ENCODE measurements at places on chromosomes 5 and 9.

DNA sequence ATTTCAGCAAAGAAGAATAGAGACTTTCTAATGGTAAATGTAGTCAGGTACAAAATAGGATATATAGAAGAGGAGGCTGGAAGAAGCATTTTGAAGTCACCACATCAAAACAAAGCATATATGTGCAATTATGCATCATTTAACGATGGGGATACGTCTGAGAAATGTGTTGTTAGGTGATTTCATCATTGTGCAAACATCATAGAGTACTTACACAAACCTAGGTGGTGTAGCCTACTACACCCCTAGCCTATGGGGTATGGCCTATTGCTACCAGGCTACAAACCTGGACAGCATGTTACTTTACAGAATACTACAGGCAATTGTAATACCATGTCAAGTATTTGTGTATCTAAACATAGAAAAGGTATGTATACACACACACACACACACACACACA lies 28.4 kb downstream of the ELP1 start:
- no peak for DNase-seq

DNA sequence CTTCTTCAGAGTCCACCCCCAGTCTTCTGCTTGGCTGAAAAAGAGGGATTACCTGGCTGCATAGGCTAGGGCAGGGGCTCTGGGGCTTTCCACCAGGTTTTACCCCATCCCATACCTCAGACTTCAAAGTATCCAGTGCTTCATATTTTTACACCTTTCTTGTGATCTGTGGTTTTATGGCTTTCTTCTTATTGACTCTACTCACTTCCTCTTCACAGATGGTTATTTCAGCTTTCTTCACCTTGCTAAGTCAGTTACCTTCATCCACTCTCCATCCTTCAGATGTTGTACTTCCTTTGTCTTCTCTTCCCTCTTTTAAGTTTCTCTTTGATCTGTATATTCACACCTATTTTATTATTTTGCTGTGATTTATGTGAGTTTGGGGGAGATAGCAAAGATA lies 104.3 kb downstream of the GRIA1 start:
- DNase-seq, result no peak

DNA sequence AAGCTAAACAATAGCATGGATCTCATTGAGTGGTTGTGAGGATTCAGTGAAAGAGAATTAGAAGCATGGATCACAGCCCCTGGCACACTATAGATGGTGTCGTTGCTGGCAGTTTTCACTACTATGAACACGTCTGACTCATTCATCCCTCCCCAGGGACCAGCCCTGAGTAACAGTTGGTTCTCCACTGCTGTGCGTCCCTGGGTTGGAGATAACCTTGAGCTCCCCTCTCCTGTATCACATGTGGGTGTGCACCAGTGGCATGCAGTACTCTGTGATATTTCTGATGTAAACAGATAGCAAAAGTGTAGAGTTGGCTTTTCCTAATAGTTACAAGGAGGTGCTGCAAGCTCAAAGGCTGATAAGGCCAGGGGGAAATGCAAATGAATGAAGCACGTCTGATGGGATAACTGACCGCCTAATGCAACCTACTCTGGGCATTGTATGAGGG lies 8.8 kb upstream of the LCP2 start:
- DNase-seq, result no peak

DNA sequence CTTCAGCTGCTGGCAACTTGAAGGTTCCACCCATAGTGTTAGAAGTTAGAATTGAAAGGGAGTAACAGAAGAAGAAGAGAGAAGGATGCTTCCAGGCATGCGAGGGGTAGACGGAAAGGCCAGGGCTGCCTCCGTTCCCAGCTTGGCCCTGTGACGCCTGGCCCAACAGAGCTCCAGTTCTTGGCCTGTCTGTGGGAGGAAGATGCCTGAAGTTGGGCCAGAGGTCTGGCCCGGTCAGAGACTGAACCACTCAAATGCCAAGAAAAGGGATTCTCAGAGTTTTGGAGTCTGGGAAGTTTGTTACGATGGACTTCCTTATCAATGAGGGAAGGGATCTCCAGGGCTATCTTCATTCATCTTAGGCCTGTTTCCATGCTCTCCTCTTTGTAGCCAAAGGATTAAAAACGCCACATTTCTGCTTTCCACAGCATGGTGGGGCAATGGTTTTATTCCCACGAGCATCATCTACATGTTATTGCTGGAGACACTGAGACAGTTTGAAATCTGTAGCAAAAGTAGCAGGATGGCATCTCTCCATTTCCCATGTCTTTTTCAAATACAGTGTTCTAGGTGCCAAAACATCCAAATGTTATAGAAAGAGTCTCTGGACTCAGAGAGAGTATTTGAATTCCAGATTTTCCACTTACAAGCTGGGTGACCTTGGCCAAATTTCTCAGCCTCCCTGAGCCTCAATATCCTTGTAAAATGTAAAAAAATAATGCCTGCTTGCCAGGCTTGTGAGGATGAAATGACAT lies 65.4 kb upstream of the ANKRD55 start:
- no peak for DNase-seq

DNA sequence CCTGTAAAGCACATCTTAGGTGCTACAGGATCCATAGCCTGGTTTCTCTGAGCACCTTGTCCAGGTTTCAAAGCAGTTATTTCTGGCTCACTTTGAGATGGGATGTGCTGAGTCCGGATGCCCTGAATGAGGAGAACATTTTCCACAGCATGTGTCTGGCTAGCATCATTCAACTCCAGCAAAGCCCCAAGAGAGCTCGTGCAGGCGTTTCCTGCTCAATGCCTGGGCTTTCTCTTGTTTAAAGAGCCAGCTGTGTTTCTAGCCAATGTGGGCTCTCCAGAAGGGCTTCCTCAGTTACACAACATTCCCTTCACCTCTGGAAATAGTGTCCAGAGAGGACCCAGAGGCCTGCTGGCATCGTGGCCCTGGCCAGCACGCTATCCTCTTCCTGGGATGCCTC lies 411.7 kb downstream of the DMAC1 start:
- no peak for DNase-seq

- no peak for DNase-seq
Observed at GRCh38 chr5:134079748-134080581, 34.5 kb upstream of the TCF7 start.

Measured in SW 1271 (cell line).